GM12891 (cell line): ENCODE measurements at places on chromosomes 3 and 15.

DNA sequence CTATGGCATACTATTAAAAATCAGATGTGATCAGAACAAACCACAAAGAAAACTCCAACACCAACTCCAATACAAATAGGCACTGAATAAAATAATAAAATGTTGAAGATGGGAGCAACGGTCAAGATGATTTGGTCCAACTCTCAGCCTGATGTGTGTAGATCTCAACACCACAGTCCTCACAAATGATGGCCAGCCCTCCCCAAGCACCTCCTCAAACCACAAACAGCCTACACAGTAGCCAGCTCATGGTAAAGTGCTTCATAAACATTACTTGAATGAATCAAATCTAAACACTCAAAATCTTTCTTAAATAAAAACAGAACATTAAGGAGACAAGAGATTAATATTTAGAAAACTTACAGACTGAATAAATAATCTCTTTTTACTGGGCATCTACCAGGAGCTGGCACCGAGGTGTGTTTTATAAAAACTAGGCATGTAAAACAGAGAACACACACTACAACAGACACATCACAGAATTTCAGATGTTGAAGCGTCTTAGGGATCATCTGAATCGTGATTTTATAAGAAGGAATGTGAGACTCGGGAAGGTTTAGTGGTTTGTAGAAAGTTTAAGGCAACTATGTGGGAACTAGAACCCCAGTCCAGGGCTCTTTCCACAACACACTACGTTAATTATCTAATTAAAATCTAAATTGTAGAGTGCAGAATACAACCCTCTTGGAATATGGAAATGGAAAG lies 102.4 kb downstream of the MYLK start:
- no peak for DNase-seq

GRCh38 chr3:31813197-31813596 lies 167.9 kb downstream of the OSBPL10 start:
- DNase-seq, result no peak

GRCh38 chr3:1734494-1735122 lies 364.1 kb upstream of the CNTN4 start:
- DNase-seq, result no peak

DNA sequence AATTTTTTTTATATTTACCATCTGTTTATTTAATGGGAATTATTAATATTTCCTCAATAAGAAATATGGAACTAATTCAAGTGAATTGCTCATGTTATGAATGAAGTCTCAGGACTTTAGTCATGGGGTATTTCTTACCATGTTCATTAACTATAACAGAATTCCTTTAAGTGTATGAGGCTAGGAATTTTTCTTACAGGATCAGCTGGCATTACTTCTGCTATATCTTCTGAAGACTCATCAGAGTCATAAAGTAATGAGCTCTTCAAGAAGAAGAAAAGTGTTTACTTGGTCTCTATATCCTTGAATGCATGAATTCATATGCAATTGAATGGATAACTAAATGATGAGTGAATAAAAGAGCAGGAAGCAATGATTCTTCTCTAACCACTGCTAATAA lies 486.8 kb upstream of the THBS1 start:
- DNase-seq, result no peak

DNA sequence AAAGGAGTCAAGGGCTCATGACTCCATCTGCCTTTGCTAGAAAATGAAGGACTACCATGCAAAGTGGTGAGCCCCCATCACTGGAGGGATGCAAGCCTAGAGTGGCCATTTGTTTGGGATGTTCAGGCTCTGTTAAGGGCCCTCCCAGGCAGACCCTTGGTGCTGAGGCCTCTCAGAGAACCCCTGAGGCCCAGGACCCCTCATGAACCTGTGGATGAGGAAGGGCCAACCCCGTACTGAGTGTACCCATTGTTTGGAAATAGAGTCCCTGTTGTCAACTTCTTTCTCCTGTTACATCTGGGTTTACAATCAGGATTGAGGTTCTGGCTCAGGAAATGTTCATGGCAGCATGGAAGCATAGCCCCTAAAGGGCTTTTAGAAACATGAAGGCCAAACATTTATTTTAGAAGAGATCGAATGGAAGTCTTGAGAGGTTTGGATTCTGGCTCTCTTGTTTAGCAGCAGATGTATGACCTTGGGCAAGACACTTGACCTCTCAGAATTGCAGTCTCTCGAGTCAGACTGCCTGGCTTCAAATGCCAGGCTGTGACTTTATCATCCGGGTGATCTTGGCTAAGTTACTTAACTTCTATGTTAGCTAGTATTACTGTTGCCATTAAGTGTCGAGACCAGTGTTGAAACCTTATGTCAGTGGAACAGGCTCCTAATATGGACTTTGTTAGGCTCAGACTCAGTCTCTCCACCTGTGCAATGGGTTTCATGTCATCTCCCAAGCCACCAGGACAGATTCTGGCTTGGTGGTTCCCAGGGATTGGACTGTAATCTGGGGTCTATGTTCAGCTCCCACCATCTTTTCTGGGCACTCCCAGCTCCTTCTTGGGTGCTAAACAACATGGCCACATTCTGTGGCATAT lies 12.4 kb downstream of the ITGA11 start:
- DNase-seq, result no peak

GRCh38 chr3:126525091-126525852 lies 1.3 kb downstream of the CHST13 start:
- DNase-seq, result no peak

- DNase-seq, result no peak
Observed at GRCh38 chr3:72791161-72791560, 57.1 kb downstream of the SHQ1 start.

DNA sequence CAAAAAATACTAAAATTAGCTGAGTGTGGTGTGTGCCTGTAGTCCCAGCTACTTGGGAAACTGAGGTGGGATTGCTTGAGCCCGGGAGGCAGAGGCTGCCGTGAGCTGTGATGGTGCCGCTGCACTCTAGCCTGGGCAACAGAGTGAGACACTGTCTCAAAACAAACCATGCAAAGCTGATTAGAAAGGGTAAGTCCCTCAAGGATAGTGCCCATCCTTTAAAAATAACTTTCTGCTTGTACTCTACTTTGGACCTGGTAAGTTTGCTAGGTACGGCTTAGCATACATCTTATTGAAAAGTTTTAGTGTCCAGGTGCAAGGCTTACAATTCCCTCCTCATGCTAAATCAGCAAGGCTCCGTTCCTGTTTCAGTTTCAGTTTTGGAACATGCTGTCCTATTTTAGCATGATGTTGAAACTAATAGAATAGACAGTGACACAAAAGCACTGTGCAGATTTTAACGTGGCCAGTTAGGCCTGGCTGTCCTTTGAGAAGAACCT lies 21.4 kb downstream of the FEM1B start:
- DNase-seq, result no peak

DNA sequence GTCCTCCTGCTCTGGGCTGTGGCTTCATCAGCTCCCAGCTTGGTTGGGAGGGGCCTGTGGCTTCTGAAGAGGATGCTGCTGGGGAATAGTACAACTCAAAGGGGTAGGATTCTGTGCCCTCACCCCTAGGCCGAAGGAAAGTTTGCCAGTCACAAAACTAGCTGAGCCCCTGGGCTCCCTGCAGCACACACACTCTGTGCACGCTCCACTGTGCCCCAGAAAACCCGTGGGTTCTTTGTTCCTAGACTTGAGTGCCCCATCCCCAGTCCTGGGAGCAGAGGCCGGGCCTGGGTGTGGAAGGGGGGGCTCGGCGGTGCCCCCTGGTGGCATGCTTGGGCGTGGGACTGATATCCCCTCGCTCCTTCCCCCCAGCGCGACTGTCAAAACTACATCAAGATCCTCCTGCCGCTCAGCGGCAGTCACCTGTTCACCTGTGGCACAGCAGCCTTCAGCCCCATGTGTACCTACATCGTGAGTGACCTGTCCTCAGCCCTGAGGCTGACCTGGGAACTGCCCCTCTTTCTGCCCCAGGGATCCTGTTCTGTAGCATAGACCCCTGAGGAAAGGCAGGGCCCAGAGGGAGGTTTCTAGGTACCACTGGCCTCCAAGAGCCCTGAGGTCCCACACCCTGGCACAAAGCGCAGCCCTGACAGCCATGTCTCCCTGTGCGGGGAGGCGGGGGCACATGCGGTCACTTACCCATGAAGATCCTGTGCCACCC lies 14.2 kb downstream of the CIB1 start:
- peak; percentile 68 for DNase-seq

GRCh38 chr3:132343018-132343612 lies 25.9 kb downstream of the ACP3 start:
- no peak for DNase-seq

GRCh38 chr15:98397419-98397818 lies 250.9 kb upstream of the IGF1R start:
- DNase-seq, result no peak

DNA sequence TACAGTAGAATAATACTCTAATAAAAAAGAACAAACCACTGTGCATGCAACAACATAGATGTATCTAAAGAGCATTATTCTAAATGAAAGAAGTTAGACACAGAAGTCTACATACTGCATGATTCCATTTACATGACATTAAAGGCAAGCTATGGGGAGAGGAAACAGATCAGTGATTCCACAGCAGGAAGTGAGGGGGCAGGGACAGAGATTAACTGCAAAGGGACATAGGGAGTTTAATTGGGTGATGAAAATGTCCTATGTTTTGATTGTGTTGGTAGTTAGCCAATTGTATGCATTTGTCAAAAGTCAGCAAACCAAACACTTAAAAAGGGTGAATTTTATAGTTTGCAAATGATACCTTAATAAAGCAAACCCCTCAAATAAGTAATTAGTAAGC lies 13.8 kb downstream of the CRYGS start:
- DNase-seq, result no peak
